ENCODE measurements at places on chromosomes 1 and 21.

DNA sequence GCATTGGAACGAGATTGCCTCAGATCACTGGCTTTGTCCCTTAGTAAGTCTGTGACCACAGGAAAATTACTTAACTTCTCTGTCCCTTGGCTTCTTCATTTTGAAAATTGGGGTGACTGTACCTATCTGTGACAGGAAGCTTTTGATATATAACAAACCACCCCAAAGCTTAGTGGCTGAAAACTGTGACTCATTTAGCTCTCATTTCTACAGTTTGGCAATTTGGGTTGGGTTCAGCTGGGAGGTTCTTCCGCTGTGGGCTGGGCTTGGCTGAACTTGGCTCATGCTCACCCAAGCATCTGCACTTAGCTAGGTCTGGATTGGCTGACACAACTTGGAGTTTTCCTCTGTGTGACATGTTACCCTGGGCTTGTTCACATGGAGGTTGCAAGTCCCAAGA, 14.0 kb downstream of the C1orf94 start:
- DNase-seq, result no peak

DNA sequence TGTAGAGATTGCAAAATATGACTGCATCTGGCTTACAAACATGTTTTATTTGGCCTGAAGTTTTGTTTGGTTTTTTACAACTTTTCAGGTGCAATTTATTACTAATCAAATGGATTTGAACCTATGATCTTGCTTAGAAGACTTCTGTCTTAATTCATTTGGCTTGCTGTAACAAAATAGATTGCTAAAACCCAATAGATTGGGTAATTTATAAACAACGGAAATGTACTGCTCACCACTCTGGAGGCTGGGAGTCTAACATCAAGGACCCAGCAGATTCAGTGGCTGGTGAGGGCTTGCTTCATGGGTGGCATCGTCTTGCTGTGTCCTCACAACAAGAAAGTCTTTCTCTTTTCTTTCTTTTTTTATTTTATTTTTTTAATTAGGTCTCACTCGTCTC, 72.9 kb downstream of the LBR start:
- DNase-seq, result no peak

- DNase-seq, result no peak
These were observed 49.9 kb upstream of the ITPKB start for GRCh38 chr1:226788965-226789364.

GRCh38 chr1:117817629-117818028, 111.8 kb downstream of the GDAP2 start:
- DNase-seq, result no peak

GRCh38 chr1:200380589-200381021, 29.2 kb downstream of the ZNF281 start:
- no peak for DNase-seq

- no peak for DNase-seq
These were observed 289.9 kb downstream of the DPYD start for GRCh38 chr1:97630948-97631347.
